Activated CD4-positive, alpha-beta T cell treated with anti-CD3 and anti-CD28 coated beads, Interleukin-2, amount 50 U/mL, for 24 hours (primary cell): ENCODE measurements at places on chromosomes 4 and X.

DNA sequence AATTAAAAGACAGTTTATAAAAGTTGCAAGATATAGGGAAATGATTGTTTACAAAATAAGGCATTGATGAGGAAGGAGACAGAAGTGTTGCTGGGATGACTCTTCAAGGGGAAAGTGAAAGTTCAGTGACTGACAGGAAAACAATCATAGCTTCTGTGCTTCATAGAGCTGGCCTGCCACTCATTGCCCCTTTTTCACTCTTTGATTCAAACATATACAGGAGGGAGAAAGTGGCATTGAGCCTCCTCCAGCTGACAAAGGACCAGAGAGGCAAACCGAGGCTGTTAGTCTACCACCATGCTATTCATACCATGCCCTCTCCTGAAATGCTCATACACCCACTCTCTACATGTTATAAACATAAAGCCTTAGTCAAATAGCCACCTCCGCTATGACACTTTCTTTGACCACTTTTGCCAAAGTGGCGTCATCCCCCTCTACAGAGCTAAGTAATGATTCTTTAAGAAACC, 79.2 kb upstream of the ATOH1 start:
- DNase-seq: no peak

DNA sequence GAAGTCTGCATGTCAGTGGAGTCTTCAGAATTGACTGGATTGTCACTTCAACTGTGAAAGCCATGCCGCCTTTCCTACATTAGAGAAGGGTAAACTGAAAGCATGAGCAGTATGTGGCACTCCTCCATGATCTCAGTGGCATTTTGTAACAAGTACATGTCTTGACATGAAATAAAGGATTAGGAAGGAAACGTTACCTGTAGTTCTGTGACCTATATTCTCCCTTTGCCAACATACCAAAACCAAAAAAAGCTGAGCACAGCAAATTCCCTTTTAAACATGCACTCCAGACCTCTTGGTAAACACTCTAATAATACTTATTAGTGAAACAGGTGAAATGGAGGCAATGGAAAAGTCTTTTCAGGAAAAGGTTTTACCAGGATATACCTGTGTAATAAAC, 344.2 kb downstream of the GRIA2 start:
- no peak for DNase-seq

- no peak for DNase-seq
These were observed 27.6 kb downstream of the CLCN5 start for GRCh38 chrX:49949961-49950360.

- no peak for DNase-seq
These were observed 517.5 kb downstream of the MID1IP1 start for GRCh38 chrX:39318506-39319343.

DNA sequence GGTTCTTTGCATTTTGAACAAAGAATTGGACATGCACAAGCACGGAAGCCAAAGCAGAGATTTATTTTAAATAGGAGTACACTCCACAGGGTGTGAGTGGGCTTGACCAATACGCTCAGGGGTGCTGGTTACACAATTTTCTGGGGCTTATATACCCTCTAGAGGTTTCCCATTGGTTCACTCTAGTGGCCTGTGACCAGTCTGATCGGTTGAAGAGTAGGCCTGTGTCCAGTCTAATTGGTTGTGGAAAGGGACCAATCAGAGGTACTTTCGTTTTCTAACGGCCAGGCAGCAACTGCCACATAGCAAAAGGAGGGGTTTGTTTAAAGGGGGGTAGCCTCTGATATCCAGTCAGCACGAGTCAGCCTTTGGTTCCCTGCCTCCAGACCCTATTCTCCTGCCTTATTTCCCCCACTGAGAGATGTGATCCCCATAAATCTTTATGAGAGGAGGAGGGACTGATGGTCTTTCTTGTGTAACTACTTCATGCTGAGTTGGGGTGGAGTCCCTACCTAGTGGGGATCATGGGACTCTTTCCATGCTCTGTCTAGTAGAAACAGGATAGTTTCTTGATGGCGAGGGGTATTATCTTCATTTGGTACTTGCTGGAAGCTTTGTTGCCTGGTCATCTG, 11.3 kb upstream of the AREG start:
- DNase-seq: no peak

DNA sequence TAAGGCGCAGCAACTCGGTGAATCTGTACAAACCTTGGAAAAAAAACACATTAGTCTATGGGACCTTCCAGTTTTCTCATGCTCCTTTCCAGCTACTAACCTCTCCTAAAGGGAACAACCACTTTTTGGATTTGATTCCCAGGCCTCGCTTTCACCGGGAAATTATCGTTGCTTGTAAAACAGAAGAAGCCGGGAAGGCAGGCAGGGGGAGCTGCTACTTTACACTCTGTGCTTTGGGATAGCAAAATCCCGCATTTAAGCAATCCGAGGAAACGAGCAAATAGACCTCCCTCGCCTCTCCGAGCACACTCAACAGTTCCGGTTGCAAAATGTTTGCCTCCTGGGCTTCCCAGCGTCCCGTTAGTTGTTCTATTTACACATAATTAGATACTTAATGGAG, 1.2 kb downstream of the CD38 start:
- no peak for DNase-seq

DNA sequence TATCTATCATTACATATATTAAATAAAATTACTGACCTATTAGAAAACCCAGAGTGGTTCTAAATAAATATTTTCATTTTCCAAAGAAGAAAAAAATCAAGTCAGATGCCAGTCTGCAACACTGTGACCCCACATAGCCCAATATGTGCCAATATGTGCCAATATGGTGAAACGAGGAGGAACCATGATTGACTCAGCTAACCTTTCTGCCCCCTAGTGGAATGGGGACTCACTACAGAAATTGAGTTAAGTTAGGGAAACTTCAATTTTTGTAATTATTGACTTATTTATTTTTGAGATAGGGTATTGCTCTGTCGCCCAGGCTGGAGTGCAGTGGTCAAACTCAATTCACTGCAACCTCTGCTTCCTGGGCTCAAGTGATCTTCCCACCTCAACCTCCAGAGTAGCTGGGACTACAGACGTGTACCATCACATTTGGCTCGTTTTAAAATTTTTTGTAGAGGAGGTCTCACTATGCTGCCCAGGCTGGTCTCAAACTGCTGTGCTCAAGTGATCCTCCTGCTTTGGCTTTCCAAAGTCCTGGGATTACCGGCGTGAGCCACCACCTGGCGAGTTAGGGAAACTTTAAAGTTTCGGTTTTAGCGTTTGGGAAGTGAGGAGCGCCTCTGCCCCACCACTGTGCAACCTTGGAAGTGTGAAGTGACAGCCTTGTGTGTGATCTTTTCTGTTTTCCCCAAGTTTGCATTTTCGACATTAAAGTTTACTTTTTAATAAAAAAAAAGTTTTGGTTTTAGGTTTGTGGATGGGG, 116.8 kb upstream of the SHISA3 start:
- peak; percentile 16 for DNase-seq

- no peak for DNase-seq
These were observed 9.0 kb downstream of the DOCK11 start for GRCh38 chrX:118504581-118504980.

- DNase-seq: peak; percentile 37
These were observed 50.4 kb upstream of the CCDC160 start for GRCh38 chrX:134186362-134187121.

DNA sequence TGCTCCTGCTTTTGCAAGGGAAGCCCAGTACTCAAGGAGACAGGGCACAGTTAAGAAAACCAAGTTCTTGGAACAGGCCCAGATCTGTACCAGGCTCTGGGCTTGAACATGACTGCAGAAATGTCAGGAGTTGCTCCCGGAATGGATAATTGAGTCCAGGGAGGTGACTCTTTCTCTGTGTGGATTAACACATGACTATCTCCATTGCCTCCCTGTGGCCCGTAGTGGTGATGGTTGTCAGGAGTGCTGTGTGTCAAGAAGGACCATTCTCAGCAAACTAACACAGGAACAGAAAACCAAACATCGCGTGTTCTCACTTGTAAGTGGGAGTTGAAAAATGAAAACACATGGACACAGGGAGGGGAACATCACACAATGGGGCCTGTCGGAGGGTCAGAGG, 39.9 kb downstream of the CCKAR start:
- DNase-seq: no peak

DNA sequence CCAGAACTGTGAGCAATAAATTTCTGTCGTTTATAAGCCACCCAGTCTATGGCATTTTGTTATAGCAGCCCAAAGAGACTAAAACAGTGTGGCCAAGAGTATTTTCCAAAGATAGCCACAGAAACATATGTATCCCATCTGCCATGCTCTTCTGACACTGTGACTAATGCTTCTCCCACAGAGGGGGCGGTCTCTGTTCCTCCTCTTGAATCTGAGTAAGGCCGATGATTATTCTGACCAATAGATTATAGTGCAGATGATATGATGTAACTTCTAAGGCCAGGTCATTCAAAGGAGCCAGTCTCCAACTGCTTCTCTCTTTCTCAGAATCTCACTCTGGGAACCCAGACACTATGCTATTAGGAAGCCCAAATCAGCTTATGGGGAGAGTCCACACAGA, 570.7 kb downstream of the BCOR start:
- DNase-seq: no peak

DNA sequence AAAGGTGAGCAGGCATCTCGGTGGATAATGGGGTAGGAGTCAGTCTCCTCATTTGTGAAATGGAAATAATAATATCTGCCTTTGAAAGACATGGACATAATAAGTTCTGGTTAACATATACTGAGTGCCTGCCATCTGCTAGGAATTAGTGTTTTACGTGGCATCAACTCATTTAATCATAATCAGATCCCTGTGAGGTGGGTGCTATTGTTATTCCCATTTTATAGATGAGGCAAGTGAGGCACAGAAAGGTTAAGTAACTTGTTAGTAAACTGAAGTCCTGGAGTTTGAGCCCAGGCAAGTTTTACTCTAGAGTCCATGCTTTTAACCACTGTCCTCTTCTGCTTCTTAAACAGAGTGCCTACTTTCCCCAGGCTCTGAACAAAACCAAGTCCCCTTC, 7.5 kb downstream of the CCDC120 start:
- DNase-seq: no peak

GRCh38 chr4:84091266-84091665, 407.8 kb downstream of the NKX6-1 start:
- DNase-seq: no peak

DNA sequence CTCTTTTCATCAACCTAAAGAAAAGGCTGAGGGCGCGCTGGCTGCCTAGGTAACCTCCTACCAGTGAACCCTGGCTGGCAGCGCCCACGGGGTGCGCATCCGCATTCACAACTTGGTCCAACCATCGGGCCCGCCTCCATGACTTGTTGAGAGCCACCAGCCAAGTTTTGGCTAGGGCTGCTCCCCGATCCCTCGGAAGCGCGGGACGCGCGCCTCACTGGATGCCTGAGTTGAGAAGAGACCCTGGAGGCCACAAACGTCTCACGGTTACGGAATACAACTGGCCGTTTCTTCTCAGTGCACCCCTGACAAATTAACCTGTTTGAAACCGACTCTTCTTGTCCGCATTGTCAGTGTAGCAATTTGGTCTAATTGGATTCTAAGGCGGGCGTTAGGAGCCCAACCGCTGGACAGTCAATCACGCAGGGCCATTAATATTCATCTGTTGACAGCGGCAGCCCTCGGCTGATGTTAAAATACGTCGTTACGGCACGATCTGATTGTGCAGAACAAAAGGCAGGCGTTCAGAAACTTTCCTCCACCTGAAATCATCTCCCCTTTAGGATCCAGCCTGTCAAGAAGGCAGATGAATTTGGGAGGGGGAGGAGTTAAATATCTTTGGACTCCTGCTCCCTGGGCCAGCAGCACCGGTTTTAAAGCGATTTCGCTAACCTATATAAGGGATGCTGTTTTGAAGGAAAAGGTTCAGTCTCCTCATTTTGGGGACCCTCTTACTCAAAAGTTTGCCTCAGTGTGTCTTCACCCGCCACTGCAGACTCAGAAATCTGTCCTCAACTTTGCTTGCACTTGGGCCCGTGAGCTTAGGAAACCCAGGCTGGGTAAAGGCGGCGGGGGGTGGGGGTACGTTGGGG, 1.2 kb downstream of the GPC3 start:
- no peak for DNase-seq

DNA sequence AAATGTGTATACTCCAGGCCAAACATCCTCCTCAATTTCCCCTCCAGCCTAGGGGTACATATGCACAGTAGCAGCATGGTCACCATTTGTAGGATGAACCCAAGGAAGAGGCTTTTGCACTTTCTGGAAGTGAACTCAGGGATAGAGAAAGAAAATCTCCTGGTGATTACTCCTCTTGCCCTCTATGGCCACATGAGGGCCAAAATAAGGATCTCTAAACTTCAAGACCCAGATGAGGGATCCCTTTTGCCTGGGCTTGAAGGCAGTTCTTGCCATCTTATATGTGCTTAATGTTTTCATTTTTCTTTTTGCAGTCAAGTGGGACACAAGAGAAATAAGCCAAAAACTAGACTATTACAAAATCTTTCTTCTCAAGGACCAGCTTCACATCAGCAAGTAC, 29.5 kb upstream of the MUC7 start:
- no peak for DNase-seq

DNA sequence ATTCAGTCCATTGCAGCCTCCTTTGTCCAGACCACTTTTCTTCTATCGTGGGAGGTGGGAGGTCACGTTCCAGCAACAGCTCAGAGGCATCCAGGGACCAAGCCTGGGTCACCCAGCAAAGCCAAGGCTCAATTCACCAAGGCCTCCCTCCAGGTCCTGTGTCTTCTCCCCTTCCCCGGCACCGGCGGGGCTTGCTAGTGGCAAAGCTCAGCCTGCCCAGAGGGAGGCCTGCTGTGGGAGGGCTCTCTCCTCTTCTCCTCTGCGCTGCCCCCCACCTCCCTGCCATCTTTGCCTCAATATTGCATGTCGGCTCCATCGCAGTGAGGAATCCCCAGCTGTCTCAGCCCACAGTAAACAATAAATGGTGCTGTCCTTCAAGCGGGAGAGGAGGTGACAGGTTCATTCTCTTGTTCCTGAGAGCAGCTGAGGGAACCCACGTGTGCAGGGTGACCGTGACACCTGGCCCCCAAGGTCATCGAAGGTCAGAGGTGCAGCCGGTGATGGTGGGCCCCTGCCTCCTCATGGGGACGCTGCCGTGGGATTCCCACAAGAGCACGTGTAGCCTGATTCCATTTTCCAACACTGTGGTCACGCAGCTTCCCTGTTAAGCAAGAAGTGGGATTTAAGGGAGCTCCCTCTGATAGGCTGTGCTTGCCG, 111.5 kb upstream of the PSAPL1 start:
- no peak for DNase-seq

GRCh38 chr4:65798498-65799127, 128.3 kb upstream of the EPHA5 start:
- DNase-seq: no peak

DNA sequence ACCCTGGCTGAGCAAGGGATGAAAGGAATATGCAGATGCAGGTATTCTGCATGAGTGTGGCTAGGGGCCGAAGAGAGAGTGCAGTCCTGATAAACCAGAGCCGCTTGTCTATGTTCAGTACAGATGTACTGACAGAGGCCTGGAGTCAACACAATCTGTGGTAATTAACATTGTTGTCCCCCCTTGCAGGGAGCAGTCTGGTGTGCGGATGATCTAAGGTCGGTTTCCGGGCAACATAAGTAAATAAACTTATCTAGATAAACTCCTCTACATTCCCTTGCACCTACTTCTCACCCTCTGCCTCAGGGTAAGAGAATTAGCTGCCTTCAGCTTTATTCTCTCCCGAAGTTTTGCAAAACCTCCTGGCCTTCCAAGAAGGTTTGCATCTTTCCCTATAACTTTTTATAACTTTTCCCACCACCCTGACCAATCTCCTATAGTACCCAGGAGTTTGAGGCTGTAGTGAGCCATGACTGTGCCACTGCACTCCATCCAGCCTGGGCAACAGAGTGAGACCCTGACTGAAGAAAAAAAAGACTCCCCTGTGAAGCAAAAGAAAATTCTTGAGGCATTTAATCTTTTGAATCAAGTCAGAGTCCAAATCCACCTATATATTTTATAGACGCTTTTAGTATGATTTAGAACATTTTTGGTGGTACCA, 26.6 kb downstream of the SNX25 start:
- no peak for DNase-seq
